ENCODE measurements at places on chromosomes 3 and 15. TPM values are rescaled to one million over a fixed set of nuclear protein-coding genes. Genes with fewer than 3 reads are reported as not detected.

Gene GOLGA8G
- not detected for total RNA-seq

Gene HYAL1
- 0.72 TPM for total RNA-seq

Gene KCNAB1
- total RNA-seq, result 0.26 TPM

Gene PGBD4
- 1.3 TPM for total RNA-seq

Gene CASR
- not detected for total RNA-seq

Gene SI
- not detected for total RNA-seq

Gene LDHAL6B
- not detected for total RNA-seq

Gene RPL22L1
- 649 TPM for total RNA-seq

Gene HYKK
- 9.9 TPM for total RNA-seq

- DNase-seq, result no peak
Measured at GRCh38 chr3:94709249-94709902, 646.5 kb downstream of the NSUN3 start.

DNA sequence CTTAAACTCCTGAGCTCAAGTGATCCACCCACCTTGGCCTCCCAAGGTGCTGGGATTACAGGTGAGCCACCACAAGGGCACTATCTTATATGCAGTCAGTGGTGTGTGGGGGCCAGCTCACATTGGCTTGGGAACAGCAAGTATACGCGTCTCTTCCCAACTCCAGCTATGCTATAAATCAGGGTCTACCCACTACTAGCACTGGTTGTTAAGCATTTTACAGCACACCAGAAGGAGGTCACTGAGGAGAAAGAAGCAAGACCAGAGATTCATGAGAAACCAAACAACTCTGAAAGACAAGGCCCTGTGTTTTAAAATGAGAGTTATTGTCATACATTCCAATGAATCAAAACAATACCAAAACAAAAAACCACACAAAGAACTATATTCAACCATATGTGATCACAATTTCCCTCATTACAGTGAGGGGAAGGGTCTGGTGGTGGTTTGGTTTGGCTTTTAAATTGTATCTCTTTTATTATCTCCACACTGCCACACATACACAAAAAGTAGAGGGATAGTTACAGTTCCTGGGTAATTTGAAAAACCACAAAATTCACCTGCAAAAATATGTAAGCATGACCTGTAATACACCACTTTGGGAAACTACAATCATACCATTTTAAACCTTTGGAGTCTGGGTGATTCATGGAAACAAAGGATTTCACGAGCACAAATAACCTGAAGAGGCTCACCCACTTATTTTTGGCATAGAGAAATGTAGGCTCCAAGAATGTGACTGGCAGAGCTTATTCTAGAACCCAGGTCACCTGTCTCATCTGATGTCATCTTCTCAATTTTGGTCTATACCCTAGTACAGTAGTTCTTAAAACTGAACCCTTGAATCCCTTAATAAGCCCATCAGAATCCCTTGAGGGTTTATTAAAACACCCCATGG, 5.2 kb downstream of the MAGI1 start:
- DNase-seq, result no peak

- peak; percentile 34 for DNase-seq
Measured at GRCh38 chr15:68818066-68818768, 2.5 kb downstream of the ANP32A start.

- DNase-seq, result no peak
Measured at GRCh38 chr3:119342176-119342575, 48.0 kb downstream of the ARHGAP31 start.

- DNase-seq, result peak; percentile 79
Measured at GRCh38 chr3:16048435-16049318, 125.8 kb upstream of the GALNT15 start.

GRCh38 chr15:57285386-57285785, 90.9 kb upstream of the CGNL1 start:
- no peak for DNase-seq

DNA sequence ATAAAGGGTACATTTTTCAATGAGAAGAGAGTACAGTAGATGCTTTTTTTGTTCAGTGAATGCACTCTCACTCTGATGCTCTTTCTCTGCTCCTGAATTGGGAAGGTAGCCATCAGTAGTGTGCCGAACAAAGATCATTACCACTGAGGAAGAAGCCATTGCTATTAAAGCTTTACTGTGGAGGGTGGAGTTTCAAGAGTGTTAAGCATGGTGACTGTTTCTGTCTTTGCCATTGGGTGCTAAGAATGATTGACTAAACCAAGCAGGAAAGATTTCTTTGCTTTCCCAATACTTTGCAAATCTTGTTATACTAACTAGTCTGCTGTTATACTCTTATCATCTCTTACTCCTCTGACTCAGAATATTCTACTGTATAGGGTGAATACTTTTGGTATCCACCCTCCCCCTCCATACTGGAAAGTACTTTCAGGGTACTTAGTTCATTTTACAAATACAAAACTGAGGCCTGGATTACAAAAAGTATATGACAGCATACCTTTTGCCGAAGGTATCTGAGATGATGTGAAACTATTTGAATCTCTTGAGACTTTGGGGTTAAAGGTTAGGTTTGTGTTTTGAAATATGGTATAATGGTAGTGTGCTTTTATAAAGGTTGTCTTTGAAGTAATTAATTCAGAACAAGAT, 1.7 kb downstream of the RAB11A start:
- DNase-seq, result peak; percentile 46

GRCh38 chr3:117193390-117193789, 483.8 kb downstream of the TUSC7 start:
- DNase-seq, result no peak

- no peak for DNase-seq
Measured at GRCh38 chr3:169295912-169296570, 367.5 kb downstream of the MECOM start.

- DNase-seq, result no peak
Measured at GRCh38 chr3:178043084-178043483, 493.2 kb upstream of the KCNMB2 start.

DNA sequence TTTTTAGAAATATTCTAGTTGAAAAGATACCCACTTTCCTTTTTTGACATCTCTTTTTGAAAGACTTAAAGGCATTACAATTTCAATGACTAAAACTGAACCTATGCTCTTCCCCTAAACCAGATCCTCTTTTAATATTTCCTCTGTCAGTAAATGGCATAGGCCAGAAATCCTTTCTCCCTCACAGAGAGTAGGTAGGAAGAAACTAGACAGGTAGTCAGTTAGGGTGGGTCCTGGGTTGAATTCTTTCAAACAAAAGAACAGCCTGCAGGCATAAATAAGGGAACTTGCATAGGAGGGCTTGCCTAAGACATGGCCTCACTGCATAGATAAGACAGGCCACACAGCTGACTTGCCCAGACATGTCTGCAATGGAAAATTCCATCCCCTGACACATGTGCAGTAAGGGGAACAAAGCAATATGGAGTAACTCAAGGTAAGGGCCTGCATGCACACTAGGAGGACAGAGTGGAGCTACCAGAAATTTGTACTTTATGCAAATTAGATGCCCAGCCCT, 23.1 kb downstream of the PLSCR5 start:
- no peak for DNase-seq

DNA sequence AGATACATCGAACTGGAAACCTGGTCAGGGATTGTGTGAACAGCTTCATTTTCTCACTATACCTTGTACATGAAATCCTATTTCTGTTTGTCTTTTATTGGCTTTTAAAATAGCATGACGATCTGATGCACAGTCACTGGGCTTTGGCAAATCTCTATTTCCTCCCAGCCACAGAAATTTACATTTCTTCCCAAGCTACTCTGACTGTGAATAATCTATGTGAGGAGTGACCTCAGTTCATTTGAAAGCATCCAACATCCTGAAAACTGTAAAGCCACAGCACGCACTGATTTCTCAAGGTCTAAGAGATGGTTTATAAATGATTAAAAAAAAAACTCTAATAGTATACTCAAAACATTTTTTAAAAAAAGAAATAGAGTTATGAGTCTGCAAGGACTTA, 450.3 kb downstream of the IL5RA start:
- DNase-seq, result no peak

DNA sequence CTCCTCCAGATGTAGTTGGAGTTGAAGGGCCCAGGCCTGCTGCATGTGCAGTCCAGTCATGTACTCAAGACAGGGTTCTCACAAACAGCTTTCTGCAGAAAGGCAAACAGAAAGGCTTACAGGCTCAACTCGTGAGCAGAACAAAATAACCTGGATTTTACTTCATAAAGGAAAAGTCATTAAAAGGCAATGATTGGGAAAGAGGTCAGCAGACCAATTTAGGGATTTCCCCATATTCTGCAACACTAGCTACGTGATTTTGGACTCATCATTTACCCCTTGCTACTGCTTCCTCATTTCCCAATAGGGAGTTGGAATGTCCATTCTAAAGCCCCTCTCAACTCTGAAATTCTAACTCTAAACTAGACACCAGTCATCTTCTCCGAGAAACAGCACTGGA, 18.1 kb downstream of the METTL6 start:
- DNase-seq, result no peak

- DNase-seq, result no peak
Measured at GRCh38 chr15:48628832-48629231, 16.7 kb downstream of the FBN1 start.

DNA sequence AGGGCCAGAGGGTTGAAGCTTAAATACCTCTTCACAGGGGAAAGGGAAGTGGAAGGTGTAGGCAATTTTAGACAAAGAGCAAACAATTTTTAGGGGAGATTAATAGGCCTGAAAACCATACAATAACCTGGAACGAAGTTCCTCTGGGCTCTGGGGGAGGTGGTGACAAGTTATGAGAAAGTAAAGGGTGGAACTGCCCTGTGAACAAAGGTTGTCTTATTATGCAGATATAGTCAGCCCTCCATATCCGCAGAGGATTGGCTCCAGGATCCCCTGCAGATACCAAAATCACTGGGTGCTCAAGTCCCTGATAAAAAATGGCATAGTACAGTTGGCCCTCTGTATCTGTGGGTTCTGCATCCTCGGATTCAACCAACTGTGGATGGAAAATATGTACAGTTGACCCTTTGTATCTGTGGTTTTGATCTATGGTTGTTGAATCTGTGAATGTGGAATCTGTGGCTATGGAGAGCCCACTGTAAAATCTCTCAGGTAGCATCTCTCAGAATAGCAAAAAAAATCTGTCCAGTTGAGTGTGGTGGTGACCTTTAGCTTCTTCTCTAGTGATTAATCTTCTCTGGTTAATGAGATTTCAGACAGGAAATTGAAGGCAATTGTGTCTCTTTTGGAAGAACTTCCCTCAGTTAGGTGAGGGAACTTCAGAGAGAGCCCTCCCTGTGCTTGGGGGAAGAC, 40.2 kb downstream of the CLEC3B start:
- peak; percentile 70 for DNase-seq

DNA sequence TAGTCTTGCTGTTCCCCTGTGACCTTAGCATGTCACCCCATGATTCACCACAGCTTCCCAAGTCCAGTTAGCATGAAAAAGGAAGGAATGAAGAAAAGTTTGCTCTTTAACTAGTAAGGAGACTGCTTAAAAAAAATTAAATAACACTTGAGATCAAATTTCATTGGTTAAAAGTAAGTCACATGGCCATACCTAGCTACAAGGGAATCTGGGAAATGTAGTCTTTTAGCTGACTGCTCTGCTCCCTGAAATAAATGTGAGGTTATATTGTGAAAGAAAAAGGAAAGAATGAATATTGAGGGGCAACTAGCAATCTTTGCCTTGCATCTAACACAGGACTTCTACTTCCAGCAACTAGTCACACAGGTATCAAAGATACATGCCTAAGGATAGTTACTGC, 84.7 kb upstream of the LRRN1 start:
- no peak for DNase-seq

- DNase-seq, result no peak
Measured at GRCh38 chr15:98706387-98706786, 58.0 kb downstream of the IGF1R start.

DNA sequence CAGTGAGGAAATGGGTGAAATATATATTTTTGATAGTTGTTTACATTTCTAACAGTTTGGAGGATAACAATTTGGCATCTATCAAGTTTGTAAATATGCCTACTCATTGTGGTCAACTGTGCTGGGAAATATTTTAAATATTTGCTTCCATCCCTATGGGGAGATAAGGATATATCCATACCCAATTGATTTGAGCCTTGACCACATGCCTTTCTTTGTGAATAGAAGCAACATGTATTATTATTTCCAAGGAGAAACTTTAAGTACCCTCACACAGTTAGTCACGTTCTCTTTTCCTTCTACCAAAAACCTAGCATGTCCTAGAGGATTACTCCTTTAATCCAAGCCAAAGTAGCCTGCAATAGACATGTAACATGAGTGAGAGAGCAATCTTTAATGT, 245.4 kb upstream of the CBLB start:
- peak; percentile 70 for DNase-seq

- peak; percentile 48 for DNase-seq
Measured at GRCh38 chr3:184766555-184767261, 45.3 kb upstream of the VPS8 start.

DNA sequence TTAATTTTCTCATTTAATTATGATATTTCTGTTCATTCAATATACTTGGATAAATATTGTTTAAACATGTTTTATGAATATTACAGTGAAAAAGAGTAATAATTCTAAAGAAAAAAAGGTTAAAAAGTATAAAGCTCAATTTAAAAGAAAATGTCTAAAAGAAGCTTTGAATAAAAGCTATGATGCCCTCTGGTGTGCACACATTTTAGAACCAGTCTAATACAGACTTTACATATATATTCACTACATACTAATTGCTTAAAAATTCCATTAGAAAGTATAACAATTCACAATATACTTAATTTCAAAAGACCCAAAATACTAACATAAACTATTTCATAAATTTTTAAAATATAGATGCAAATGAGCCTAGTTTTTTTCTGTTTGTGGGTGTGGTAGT, 909.1 kb upstream of the ROBO1 start:
- no peak for DNase-seq

DNA sequence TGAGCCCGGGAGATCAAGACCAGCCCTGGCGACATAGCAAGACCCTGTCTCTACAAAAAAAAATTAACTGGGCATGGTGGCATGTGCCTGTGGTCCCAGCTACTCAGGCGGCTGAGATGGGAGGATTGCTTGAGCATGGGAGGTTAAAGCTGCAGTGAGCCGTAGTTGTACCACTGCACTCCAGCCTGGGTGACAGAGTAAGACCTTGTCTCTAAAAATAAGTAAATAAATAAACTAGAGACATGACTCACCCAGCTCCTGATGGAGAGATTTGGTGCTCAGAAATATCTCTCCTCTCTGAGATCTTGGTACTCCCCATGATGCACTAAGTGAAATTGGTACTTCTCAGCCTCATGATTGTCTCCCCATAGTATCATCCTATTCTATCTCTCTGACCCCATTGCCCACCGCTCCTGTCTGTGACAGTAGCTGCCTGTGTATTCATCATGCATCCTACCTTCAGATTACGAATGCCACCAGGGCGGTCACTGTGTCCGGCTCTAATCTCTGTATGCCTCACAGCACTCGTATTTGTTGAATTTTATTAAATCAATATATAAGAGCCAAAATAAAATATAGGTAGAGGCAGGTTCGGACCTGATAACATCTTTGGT, 50.9 kb downstream of the ABHD2 start:
- peak; percentile 46 for DNase-seq

DNA sequence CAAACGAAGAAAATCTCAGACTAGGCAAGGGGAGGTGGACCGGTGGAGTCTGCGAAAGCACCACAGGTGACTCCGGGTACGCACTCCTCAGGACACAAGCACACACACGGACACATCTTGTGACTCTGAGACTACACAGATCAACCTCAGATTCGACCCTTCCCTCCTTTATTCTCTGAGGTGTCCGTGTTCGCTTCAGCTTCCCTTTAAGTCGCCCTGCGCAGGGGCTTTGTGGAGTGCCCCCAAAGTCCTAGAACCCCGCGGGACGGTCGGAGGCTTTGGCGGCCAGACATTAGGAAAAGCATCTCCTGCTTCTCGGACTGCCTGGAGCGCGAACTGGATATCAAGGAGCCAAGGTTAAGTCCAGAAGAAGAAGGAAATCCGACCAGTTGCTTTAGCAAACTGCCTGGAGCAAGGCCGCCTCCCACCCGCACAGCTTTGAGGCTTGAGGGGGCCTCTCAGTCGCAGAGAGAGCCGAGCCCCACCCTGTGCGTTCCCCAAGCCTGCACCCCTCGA, 730 bp downstream of the DGKG start:
- DNase-seq, result no peak

All from A172 (cell line).